Motor neuron (in vitro differentiated cells): ENCODE measurements at places on chromosomes 13 and 19.
A peak's percentile ranks its signal among the peaks of the same experiment; 100 is the strongest.

- no peak for ATAC-seq
Measured at GRCh38 chr13:107392205-107392604, 823.1 kb downstream of the LIG4 start.

DNA sequence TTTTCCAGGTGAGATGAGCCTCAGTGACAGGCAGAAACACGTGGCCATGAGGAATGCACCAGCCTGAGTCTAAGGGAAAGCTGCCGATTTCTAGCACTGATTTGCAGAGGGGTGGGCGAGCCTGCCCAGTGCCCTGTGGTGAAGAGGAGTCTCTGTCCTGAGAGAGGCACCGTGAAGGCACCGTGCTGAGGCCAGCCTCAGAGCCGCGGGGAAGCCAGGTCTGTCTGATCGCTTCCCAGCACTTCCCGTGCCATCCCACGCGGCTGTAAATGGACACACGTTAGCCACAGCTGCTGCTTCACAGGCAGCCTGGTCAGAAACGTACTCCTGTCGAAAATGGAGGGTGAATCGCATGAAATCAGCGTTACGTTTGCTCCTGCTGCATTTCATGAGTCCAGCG lies 79.8 kb downstream of the ATP11A start:
- no peak for ATAC-seq

- no peak for ATAC-seq
Measured at GRCh38 chr13:113121183-113121927, 1.2 kb upstream of the F10 start.

DNA sequence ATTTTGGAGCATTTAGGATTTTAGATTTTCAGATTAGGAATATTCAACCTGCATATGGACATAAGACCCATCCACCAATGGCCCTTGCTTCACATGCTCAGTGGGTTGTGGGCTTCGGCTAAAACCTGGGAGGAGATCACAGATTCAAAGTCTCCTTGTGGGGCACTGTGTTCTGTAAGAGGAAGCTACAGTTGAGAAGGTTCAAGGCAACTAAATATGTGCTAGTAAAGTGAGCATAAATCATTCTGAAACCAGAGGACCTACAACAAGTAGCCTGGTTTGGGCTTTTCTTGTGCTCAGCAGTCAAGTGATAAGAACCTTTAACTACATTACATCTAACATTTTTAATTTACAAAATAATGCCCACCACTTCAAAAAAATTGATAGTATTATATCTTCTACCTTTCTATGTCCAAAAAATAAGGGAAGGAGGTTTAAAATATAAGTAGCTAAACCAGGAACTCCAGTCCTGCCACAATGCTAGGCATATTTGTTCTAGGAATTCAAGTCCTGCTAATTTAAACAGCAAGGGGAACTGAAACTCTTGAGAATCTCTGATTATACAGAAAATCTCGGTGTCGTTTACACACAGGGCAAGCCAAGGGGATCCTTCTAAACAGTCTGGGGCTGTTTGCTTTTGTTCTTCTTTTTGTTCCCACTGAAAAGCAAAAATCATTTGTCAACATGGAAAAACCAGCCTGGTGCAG lies 36.6 kb downstream of the FOXO1 start:
- ATAC-seq, result no peak

GRCh38 chr13:72599178-72599743 lies 128.2 kb downstream of the MZT1 start:
- ATAC-seq, result no peak

- no peak for ATAC-seq
Measured at GRCh38 chr13:89267734-89268133, 1596.6 kb downstream of the SLITRK5 start.

DNA sequence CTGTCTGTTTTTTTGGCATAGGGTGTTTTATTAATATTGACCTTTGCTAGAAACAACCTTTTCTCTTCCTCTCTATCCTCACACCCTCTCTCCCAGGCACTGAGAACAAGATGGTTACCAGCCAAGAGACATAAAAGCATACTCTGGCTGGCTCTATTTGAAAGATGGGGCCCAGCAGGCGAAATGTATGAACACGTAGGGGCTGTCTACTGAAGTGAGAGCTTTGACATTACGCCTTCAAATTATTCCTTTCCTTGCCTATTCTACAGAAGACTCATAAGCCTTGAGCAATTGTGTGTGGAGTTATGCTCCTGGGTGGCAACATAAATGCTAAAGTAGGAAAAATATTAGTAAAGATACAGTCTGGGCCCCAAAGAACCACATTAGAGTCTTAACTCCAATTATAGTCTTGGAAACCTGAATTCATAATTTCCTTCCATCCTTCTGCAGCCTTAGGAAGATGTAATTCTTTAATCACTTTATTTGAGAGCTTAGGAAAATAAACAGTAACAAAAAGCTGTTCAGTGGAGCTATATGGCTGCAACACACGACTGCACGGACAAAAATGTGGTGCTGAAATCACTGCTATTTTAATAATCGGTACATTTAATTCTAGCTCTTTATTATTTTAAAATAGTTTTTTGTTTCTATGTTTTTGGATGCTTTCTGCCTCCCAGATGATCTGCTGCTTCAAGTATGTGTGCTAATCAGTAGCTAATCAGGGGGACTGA lies 122.3 kb upstream of the RNF113B start:
- ATAC-seq, result no peak

GRCh38 chr19:5131506-5132205 lies 162.7 kb downstream of the KDM4B start:
- peak; percentile 21 for ATAC-seq

DNA sequence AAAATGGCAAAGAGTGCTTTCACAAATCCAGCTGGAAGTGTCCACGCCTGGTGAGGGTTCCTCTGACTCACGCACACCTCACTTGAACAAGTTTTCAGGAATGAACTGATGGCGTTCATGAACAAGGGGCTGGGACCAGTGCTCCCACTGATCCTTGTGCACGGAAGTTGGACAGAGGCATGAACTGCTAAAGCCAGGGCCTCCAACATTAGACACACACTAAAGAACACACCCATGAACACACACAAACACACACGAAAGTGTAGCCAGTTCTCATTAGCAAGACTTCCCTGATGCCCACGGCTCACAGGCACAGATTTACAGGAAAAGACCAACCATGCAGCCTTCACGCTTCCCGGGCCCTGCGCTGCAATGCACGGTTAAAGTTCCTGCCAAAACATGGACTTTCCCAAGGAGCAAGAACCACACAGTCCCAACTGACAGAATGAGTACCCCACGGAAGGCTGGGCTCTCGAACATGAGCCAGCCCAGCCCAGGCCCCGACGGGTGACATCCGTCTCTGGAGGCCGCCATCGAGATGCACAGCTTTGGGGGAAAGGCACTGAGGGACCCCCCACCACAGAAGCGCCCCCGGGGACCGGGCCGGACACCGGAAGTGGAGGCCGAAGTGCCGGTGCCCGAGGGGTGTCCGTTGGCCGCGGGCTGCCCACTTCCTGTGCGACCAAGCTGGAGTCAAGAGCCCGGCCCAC lies 808 bp downstream of the DNMT1 start:
- ATAC-seq, result peak; percentile 26

GRCh38 chr13:58843567-58843966 lies 1212.0 kb downstream of the PCDH17 start:
- ATAC-seq, result no peak

DNA sequence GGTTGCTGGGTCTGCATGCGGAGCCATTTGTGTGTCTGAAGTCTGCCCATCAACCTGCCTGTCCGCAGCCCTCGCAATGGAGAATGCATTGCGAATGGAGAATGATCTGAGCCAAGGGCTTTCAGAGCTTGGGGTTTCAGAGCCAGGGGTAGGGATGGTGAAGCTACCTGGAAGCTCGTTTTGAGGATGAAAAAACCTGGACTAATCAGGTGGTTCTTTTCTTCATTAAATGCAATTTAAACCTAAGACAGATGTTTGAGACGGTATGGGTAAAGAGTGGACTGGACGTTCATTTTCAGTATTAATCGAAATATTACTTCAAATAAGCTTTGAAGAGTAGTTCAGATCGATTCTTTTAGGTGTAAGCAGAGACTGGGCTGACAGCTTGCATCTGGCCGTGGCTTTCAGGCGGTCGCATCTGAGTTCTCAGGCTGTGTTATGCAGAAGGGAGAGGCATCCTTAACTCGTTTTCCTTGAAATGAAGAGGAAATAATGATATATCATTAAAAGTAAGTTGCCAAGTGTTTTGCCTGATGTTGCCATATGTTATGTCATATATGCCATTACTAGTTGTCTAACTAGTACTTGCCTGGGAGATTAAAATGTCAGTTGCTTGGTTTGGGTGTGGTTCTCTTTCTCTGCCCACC lies 801 bp downstream of the MCF2L start:
- peak; percentile 39 for ATAC-seq

DNA sequence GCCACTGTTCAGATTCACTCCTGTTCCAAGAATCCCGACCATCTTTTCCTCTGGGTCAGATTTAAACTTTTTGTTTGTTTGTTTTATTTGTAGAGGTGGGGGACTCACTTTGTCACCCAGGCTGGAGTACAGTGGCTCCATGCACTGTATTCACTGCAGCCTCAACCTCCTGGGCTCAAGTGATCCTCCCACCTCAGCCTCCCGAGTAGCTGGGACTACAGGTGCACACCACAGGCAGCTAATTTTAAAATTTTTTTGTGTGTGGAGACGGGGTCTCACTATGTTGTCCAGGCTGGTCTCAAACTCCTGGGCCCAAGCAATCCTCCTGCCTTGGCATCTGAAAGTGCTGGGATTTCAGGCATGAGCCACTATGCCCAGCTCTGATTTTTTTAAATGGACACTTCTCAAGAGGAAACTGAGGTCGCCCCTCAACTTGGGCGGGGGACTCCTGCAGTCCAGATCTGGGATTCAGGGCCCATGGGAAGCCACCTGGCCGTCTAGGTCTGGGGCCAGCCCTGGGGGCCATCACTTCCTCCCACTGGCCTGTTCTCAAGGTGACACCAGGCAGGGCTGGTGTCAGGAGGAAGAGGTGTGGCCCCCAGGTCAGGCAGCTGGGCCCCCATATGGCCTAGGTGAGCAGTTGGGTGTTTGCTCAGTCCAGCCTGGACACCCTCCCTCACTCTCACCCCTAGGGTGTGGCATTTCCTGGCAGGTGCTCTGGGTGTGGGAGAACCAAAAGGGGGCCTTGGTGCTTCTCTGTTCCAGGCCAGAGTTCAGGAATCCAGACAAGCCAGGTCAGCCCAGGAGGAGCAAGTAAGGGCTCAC lies 1.3 kb downstream of the B3GNT3 start:
- ATAC-seq, result no peak

DNA sequence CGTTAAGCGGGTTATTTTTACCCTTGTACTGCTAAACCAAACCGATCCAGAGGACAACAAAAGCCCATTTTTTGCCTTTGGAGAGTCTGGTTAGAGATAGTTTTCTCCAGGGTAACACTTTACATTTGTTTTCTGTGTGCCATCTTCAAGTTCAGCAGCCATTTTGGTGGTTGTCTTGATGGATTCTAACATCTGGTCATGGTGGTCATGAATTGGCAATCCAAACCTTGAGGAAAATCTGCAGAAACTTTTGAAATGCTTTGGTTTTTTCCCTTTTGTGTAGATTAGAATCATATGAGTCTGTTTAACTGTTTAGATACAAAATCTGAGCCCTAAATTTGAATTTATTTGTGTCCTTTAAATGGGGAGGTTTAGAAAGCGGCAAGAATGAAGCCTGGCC lies 16.6 kb downstream of the HNRNPM start:
- no peak for ATAC-seq

DNA sequence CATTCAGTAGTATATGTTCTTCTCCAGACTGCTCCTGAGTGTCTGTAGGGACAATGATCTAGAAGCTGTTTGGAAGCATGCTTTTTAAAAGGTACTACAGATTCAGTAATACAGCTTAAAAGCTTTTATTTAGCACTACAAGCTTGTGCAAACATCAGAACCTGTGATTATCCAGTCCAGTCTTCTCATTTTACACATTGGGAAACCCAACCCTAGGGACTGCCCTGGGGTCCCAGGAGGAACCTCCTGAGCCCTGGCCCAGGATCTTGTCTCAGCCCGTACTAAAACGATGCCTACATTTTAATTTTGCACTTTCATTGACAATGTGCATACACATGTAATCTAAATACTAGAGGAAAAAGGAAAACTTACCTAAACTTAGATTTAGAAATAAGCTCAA lies 12.5 kb downstream of the DOCK9 start:
- no peak for ATAC-seq

GRCh38 chr13:49428041-49428763 lies 15.7 kb downstream of the CAB39L start:
- no peak for ATAC-seq
